Upper lobe of left lung (tissue), 6 donors: ENCODE measurements at places on chromosomes 11 and 22. TPM values are rescaled to one million over a fixed set of nuclear protein-coding genes. Genes with fewer than 3 reads are reported as not detected.

OR10A4 gene
- not detected for total RNA-seq

ANKK1 gene
- 3.1 TPM for total RNA-seq

POU2F3 gene
- 2.9 TPM for total RNA-seq

CTTN gene
- 413 TPM for total RNA-seq

SIRT3 gene
- total RNA-seq, result 16.4 TPM

DRD4 gene
- not detected for total RNA-seq

KRTAP5-7 gene
- not detected for total RNA-seq

SLC6A5 gene
- not detected for total RNA-seq

MYBPC3 gene
- 1.8 TPM for total RNA-seq

APOA5 gene
- total RNA-seq, result not detected

CNIH2 gene
- total RNA-seq, result not detected

NXPE2 gene
- not detected for total RNA-seq

OR8A1 gene
- not detected for total RNA-seq

CRYBA4 gene
- total RNA-seq, result not detected

DKK3 gene
- total RNA-seq, result 162 TPM

SYT7 gene
- total RNA-seq, result 5.2 TPM
